ENCODE measurements at places on chromosomes 12 and 14. TPM values are rescaled to one million over a fixed set of nuclear protein-coding genes. Genes with fewer than 3 reads are reported as not detected.

DNA sequence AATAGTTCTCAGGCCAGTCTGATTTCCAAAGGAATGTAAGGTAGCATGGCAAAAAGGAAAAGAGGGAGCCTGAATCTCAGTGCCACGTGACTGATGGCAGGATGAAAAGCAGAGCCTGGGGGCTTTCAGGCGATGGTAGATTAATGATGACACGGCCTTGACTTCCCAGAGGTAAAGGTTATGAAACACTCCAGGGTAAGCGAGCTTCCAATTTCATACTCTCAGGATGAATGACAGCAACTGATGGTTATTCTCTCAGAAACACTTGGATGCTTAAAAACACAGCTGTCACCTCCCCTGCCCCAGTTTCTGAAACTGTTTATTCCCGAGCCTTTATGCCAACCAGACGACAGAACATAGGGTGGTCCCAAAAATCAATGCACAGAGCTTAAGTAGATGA is 28.8 kb downstream of the GDF11 start:
- no peaks in the 10 kb centered on the region for H3K27me3 ChIP-seq
- no peak overlapping the region for H3K4me3 ChIP-seq
- no peak for DNase-seq
- no peaks in the 10 kb centered on the region for H3K36me3 ChIP-seq
- H3K4me1 ChIP-seq = no peaks in the 10 kb centered on the region

GRCh38 chr14:96729889-96730288 is 67.3 kb upstream of the VRK1 start:
- no peaks in the 10 kb centered on the region for H3K36me3 ChIP-seq
- H3K27me3 ChIP-seq = no peaks in the 10 kb centered on the region

GRCh38 chr12:11618046-11618445 is 31.4 kb upstream of the ETV6 start:
- H3K4me1 ChIP-seq = no peaks in the 10 kb centered on the region
- H3K4me3 ChIP-seq = no peak overlapping the region
- no peaks in the 10 kb centered on the region for H3K36me3 ChIP-seq
- DNase-seq = no peak
- no peak overlapping the region for H3K27ac ChIP-seq

DNA sequence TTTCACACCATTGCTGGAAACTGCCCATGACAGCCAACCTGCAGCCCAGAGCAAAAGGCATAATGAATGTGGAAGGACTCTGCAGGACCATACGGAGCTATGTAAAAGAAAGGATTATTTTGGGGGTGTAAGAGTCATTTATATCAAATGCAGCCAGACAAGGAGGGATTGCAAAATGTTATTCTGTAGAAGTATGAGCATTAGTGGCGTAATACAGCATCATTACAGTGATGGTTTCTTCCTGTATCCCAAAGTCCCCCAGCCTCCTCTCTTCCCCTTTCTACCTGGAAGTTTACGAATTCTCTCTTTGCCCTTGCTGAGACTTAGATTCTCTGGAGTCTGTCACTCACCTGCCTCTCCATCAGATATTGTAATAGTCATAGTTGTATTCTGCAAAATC is 89.9 kb downstream of the BORCS5 start:
- no peaks in the 10 kb centered on the region for H3K27me3 ChIP-seq
- H3K27ac ChIP-seq = no peak overlapping the region
- no peaks in the 10 kb centered on the region for H3K36me3 ChIP-seq
- H3K4me3 ChIP-seq = no peak overlapping the region
- no peaks in the 10 kb centered on the region for H3K4me1 ChIP-seq

- H3K36me3 ChIP-seq = no peaks in the 10 kb centered on the region
- H3K4me1 ChIP-seq = no peaks in the 10 kb centered on the region
- no peak overlapping the region for H3K27ac ChIP-seq
- no peak for DNase-seq
- no peak overlapping the region for H3K4me3 ChIP-seq
Observed at GRCh38 chr14:21498540-21499526, 12.3 kb downstream of the METTL3 start.

DNA sequence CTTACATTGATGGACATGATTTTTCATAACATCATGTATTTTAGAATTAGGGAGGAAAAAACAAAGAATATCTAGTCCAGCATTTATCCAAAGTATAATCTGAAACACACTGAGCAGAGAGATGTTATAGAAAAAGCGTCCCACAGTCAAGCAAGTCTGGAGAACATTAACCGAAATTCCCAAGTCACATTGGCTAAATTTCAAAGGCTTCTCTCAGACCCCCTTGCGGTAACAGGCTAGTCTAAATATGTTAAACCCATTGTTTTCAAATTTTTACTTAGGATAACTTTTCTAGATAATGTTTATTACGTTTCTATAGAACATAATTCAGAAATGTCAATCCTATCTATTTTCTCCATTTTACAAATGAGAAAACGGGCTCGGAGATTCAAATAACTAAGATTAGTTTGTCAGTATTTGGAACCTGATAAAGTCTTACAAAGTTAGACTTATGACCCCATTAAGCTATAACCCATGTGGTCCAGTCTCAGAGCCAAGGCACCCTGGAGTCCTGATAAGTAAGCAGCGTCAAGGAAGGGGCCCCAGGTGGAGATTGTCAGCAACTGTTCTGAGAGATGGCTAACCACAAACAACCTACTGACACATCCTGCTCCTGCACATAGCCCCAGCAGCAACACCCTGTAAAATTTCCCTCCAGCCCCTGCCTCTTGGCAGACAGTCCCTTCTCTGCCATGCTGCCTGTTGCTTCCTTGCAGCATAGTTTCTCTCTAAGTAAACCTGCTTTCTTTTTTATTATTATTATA is 220.6 kb upstream of the TMEM260 start:
- H3K27ac ChIP-seq = no peak overlapping the region
- H3K4me3 ChIP-seq = no peak overlapping the region
- no peaks in the 10 kb centered on the region for H3K4me1 ChIP-seq

GRCh38 chr12:1099158-1099557 is 108.1 kb downstream of the ERC1 start:
- H3K36me3 ChIP-seq = no peaks in the 10 kb centered on the region
- H3K27me3 ChIP-seq = no peaks in the 10 kb centered on the region
- no peak overlapping the region for H3K4me3 ChIP-seq
- no peak for DNase-seq
- H3K27ac ChIP-seq = no peak overlapping the region

DNA sequence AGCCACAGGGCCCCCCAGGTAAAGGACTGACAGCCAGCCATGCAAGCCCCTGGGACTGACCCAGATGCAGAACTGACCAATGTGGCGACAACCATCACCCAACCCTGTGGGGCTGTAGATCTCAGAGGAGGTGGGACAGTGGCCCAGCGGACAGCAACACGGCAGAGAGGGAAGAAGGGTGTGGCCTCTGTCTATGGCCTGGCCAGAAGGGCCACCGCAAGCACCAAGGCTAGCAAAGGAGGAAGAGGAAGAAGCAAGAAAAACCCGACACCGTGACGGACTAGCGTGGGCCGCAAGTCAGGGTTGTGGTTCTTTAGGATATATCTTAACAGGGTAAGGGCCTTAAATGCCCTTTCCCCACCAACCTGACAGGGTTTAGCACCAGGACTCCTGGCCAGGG is 71.2 kb downstream of the ITPK1 start:
- peaks cover 11% of the 10 kb centered on the region for H3K4me1 ChIP-seq
- no peaks in the 10 kb centered on the region for H3K27me3 ChIP-seq
- peak overlapping the region; percentile 74 for H3K27ac ChIP-seq
- DNase-seq = no peak
- H3K4me3 ChIP-seq = no peak overlapping the region
- no peaks in the 10 kb centered on the region for H3K36me3 ChIP-seq

GRCh38 chr12:89706986-89707702 is 1.5 kb downstream of the ATP2B1 start:
- H3K27me3 ChIP-seq = no peaks in the 10 kb centered on the region
- peak; percentile 15 for DNase-seq
- no peaks in the 10 kb centered on the region for H3K4me1 ChIP-seq
- H3K36me3 ChIP-seq = no peaks in the 10 kb centered on the region
- peak overlapping the region; percentile 80 for H3K4me3 ChIP-seq
- H3K27ac ChIP-seq = peak overlapping the region; percentile 97

GRCh38 chr14:75123991-75124390 is 2.9 kb downstream of the NEK9 start:
- peak overlapping the region; percentile 53 for H3K27ac ChIP-seq
- no peaks in the 10 kb centered on the region for H3K4me1 ChIP-seq
- no peaks in the 10 kb centered on the region for H3K27me3 ChIP-seq
- H3K36me3 ChIP-seq = no peaks in the 10 kb centered on the region

DNA sequence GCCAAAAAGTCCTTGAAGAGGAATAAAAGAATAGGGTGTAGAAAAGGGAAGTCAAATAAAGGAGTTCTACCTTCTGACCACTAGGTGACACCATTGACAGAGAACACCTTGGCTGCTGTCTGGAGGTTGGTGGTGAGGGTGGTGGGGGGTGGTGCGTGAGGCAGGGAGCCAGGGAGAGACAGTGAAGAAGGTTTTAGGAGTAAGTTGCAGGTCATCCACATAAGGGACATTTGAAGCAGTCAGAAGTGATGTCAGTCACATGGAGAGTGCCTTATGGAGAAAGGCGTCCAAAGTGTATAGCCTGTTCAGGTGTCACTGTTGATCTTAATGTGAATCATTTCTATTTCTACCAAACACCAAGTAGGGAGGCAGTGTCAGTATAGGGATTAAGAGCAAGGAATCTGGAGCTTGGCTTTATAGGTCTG is 279.3 kb upstream of the DDHD1 start:
- H3K36me3 ChIP-seq = no peaks in the 10 kb centered on the region
- DNase-seq = no peak
- no peak overlapping the region for H3K27ac ChIP-seq
- no peaks in the 10 kb centered on the region for H3K27me3 ChIP-seq

- H3K4me1 ChIP-seq = no peaks in the 10 kb centered on the region
- no peak overlapping the region for H3K4me3 ChIP-seq
- H3K36me3 ChIP-seq = no peaks in the 10 kb centered on the region
- H3K27ac ChIP-seq = no peak overlapping the region
- no peaks in the 10 kb centered on the region for H3K27me3 ChIP-seq
Observed at GRCh38 chr14:61894452-61895077, 132.3 kb downstream of the SNAPC1 start.

DNA sequence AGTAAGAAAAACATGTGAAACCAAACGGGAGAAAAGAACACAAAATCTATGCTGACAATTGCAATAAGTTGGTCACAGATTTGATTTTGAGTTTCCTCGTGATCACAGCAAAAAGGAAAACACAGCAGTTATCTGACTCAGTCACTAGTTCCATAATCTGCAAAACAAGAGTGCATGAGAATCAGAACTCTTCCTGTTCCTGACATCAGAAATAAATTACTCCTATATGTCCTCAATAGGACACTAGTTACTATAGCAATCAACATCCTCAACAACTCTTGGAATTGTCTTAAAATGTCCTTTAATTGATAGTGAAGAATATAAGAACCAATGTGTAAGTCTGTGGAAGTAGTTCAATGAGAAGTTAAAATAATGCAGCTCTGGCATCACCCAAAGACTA is 268.0 kb upstream of the NOS1 start:
- no peak overlapping the region for H3K27ac ChIP-seq
- H3K4me3 ChIP-seq = no peak overlapping the region
- no peak for DNase-seq
- H3K36me3 ChIP-seq = no peaks in the 10 kb centered on the region

DNA sequence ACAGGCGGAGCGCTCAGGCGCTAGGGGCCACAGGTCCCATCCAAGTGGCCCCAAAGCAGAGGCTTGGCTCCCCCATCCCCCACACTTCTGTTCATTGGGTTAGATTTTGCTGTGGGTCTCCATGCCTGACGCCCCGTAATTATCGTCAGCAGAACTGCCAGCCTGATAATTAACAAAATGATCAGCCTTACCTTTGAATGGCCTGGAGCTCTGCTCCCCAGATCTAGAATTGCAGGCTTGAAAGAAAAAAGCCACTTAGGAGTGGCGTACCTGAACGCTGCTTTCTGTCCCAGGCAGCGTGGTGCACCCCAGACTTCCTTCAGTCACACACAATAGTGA is 28.7 kb upstream of the LRP1-AS start:
- H3K36me3 ChIP-seq = no peaks in the 10 kb centered on the region
- DNase-seq = no peak
- peak overlapping the region; percentile 60 for H3K27ac ChIP-seq
- H3K4me1 ChIP-seq = no peaks in the 10 kb centered on the region

- no peaks in the 10 kb centered on the region for H3K4me1 ChIP-seq
- H3K27ac ChIP-seq = no peak overlapping the region
- no peak for DNase-seq
- no peak overlapping the region for H3K4me3 ChIP-seq
- no peaks in the 10 kb centered on the region for H3K27me3 ChIP-seq
Observed at GRCh38 chr12:54393207-54393609, 8.7 kb upstream of the ZNF385A start.

- no peak overlapping the region for H3K27ac ChIP-seq
- H3K4me3 ChIP-seq = no peak overlapping the region
- no peak for DNase-seq
- H3K27me3 ChIP-seq = no peaks in the 10 kb centered on the region
- no peaks in the 10 kb centered on the region for H3K36me3 ChIP-seq
Observed at GRCh38 chr14:92560106-92560865, 46.7 kb downstream of the RIN3 start.

GRCh38 chr14:99169776-99170356 is 102.1 kb downstream of the BCL11B start:
- DNase-seq = no peak
- no peak overlapping the region for H3K4me3 ChIP-seq
- no peaks in the 10 kb centered on the region for H3K4me1 ChIP-seq

DNA sequence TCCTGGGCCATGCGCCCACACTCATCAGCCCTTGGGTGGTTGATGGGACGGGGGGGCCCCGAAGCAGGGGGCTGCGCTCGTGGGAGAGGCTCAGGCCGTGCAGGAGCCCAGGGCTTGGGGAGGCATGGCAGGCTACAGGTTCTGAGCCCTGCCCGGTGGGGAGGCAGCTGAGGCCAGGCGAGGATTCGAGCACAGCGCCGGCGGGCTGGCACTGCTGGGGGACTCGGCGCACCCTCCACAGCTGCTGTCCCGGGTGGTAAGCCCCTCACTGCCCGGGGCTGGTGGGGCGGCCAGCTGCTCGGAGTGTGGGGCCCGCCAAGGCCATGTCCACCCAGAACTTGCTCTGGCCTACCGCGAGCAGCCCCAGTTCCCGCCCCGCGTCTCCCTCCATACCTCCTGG is 295.8 kb upstream of the SEL1L start:
- H3K4me3 ChIP-seq = no peak overlapping the region
- no peak for DNase-seq
- no peak overlapping the region for H3K27ac ChIP-seq
- no peaks in the 10 kb centered on the region for H3K36me3 ChIP-seq

GRCh38 chr12:110917467-110917866 is 2.9 kb downstream of the MYL2 start:
- no peaks in the 10 kb centered on the region for H3K4me1 ChIP-seq
- no peak overlapping the region for H3K27ac ChIP-seq
- no peaks in the 10 kb centered on the region for H3K36me3 ChIP-seq

DNA sequence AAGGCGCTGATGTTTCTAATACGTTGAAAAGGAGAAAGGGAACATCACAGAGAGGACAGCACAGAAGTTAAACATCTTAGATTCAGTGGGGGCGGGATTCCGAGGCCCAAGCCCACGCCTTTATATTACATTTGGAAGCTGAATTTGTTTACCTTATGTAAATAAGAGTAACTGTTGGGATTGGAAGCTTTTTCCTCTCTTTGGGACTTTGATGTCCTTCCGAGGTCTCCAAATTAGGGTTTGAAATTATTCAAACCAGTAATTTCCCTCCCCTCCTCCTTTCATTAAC is 6.4 kb downstream of the FOXA1 start:
- no peaks in the 10 kb centered on the region for H3K36me3 ChIP-seq
- peaks cover 42% of the 10 kb centered on the region for H3K27me3 ChIP-seq
- H3K4me3 ChIP-seq = no peak overlapping the region

Gene ACSM4
- total RNA-seq = not detected

Gene ZNF26
- 7.2 TPM for total RNA-seq

Gene DPF3
- not detected for total RNA-seq

Gene DHH
- total RNA-seq = 0.26 TPM

Gene KCNC2
- total RNA-seq = 3.6 TPM

Gene DNAJC22
- 4.5 TPM for total RNA-seq

Gene DEPDC4
- 1.6 TPM for total RNA-seq

Gene APOF
- total RNA-seq = not detected

Gene MYF5
- not detected for total RNA-seq

Gene NPFF
- total RNA-seq = not detected

Data from uterus (tissue), 4 donors.